ENCODE measurements at places on chromosomes 2 and 18. TPM values are rescaled to one million over a fixed set of nuclear protein-coding genes. Genes with fewer than 3 reads are reported as not detected.

ANKRD30B gene
- 0.06 TPM for total RNA-seq

OTX1 gene
- not detected for total RNA-seq

HOXD12 gene
- total RNA-seq = not detected

ARHGAP15 gene
- 4.1 TPM for total RNA-seq

ATF2 gene
- total RNA-seq = 37.0 TPM

CRYBA2 gene
- not detected for total RNA-seq

ST6GAL2 gene
- 1.0 TPM for total RNA-seq

CPO gene
- total RNA-seq = not detected

POTEI gene
- total RNA-seq = not detected

DNA sequence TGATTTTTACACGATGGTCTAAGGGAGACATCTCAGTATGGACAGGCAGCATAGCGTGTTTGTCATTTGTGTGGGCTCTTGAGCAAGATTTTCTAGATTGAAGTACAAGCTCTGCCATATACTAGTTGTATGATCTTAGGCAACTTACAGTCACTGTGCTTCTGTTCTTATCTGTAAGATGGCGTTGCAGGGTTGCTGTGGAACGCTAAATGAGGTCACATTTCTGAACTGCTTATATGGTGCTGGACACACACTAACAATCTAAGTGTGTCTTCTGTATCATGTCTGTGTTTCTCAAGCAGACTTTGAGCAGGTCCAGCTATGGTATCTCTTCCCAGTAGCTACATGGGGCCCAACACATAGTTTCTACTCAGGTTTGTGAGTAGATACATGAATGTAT, 29.2 kb downstream of the PARD3B start:
- no peak for DNase-seq

- no peak for DNase-seq
Observed at GRCh38 chr18:36817039-36817438, 11.8 kb downstream of the TPGS2 start.

- no peak for DNase-seq
Observed at GRCh38 chr2:236974752-236975151, 110.9 kb upstream of the COPS8 start.

DNA sequence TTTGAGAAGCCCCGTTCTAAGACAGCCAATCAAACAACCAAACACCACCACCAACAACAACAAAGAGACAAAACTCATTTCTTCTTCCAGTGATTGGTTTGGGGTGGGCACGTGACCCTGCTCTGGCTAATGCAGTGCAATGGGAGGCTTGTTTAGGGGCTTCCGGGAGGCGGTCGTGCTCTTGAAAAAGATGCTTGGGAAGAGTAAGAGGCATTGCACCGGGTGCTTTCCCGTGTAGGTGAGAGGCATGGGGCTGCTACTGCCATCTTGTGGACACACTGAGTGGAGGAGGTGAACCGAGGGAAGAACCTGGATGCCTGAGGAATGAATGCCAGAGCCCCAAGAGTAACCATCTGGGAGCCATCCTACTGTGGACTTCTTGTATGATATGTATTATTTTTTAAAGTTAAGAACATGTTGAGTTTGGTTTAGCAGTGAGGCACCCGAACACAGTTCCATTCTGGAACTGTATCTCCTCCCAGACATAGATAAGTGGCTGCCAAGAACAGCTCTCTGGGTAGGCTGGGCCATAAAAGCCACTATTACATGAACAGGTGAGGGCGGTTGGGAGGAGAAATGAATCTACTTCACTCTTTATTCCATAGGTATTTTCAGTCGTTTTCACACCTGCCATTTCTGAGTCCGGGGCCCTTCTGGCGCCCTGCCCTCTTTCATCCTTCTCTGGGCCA, 19.1 kb upstream of the ARHGAP25 start:
- DNase-seq = no peak

GRCh38 chr18:9743200-9744016, 35.3 kb downstream of the RAB31 start:
- no peak for DNase-seq

DNA sequence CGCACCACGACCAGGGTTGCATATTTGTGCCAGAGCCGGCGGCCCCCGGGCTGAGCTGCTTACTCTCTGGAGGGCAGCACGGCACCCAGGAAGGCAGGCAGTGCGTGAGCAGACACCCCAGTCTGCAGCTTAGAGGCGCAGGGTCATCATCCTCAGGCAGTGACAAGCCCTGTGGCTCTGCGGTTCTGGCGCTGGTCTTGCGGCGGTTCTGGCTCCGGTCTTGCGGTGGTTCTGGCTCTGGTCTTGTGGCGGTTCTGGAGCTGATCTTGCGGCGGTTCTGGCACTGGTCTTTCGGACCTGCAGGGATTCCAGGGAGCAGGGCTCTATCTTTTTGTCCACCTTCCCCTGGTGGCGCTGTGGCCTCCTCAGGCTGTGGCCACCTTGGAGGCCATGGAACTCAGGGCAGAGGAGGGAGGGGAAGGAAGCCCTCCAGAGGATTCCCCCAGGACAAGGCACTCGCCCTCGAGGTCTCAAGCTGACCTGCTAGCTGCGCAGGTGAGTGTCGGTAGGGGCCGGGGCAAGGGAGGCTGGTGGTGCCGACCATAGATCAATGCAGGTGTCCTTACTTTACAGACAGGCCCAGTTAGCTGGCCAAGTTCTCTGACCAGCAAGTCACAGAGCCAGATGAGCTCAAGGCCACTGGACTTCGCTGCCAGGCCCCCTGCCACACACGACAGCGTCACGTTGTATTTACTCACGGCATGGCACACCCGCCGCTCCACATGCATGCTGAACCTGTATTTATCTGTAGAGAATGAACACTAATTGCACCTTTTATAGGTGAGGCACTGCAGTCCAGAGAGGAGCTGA, 14.9 kb downstream of the ESPNL start:
- DNase-seq = no peak

DNA sequence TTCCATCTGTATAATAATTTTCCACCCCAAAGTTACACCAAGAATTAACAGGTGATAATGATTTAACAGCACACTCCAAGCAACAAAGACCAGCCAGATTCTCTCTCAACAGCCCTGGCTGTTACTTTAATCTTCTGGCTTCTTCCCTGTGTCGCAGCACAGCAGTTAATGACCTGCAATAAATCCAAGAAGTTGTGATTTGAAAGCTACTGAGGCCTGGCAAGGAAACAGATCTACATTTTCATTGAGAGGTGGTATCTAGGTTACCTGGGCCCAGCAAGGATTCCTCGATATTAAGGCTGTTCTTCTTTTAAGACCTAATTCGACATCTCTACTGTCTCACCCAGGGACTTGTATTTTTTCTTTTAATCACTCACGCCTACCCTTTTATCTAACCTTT, 433.8 kb downstream of the NBAS start:
- DNase-seq = no peak

GRCh38 chr2:135096665-135097446, 44.8 kb downstream of the RAB3GAP1 start:
- DNase-seq = no peak

- DNase-seq = no peak
Observed at GRCh38 chr2:23145460-23145859, 239.5 kb upstream of the KLHL29 start.

DNA sequence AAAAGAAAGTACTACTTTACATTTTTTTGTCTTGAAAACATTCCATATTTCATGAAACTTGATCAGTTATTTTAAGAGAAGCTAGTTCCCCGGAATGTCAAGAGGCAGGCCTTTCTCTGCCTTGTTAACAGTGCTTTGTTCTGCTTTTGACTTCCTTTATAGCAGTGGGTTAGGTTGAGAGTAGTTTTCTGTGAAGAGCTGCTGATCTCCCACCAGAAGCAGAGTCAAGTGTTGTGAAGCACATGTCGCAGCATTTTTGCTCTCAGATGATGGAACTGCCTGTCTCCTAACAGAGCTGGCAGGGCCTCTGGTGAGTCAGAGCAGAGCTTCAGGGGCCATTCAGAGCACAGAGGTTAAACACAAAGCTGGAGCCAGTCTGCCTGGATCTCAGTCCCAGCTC, 871.8 kb downstream of the SLC4A3 start:
- DNase-seq = no peak

DNA sequence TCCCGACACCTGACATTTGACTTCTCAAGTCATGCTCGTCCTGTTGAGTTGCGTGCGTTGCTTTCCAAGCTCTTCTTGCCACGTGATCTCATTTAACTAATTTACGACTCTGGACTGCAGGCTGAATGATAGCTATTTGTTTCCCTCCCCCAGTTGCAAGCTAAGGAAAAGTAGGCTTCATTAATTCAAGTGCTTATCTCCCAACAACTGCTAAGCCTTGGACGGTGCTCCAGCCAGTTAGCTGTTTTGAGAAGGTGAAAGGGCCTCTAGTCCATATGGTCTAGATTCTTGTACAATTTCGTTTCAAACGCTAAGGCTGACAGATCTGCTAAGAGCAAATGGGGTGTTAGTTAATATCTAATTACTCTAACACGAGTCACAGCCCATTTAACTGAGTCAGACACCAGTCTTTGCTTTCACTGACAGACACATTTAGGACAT, 21.1 kb downstream of the GPR45 start:
- DNase-seq = no peak

DNA sequence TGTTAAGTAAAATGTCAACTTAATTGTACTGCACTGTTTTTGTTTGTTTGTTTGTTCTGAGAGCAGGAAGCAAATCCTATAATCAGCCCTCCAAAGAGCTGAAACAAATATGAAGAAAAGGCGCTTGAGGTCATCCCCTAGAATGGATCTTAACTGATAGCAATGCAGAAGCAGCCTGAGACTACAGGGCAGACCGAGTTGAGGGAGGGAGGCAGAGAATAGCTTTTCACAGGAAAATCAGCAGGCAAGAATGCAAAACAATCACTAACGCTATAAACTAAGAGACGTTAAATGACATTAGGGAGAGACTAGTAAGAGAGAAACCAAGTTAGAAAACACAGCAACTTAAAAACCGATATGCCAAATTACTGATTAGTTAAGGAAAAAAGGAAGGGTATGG, 37.2 kb downstream of the GALNT1 start:
- DNase-seq = no peak

DNA sequence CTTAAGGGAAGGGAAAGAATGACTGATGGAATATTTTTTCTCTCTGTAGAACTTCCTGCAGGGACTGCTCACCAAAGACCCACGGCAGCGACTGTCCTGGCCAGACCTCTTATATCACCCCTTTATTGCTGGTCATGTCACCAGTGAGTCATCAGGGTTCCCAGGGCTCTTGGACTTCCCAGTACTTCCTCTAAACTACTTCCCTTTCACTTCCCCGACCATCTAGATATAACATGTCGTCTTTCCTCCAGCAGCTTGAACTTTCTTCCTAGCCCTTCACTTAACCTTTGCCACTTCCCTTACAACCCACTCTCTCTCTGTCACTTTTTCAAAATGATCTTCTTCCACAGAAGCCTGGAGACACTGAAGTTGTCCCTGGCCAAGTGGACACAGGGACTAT, 7.2 kb downstream of the STK36 start:
- no peak for DNase-seq

- DNase-seq = no peak
Observed at GRCh38 chr2:241314226-241315092, 1.0 kb downstream of the HDLBP start.
